ENCODE measurements at places on chromosomes 6 and 20.

- DNase-seq: no peak
Measured at GRCh38 chr20:62557999-62558408, 82.2 kb upstream of the GATA5 start.

- DNase-seq: no peak
Measured at GRCh38 chr6:30801950-30802349, 57.6 kb upstream of the IER3 start.

GRCh38 chr20:53148771-53149147, 176.6 kb downstream of the TSHZ2 start:
- DNase-seq: no peak

- no peak for DNase-seq
Measured at GRCh38 chr6:141484711-141485110, 648.0 kb upstream of the GJE1 start.

GRCh38 chr6:12298017-12298978, 8.1 kb downstream of the EDN1 start:
- no peak for DNase-seq

GRCh38 chr6:13412639-13413465, 74.5 kb downstream of the GFOD1 start:
- no peak for DNase-seq

DNA sequence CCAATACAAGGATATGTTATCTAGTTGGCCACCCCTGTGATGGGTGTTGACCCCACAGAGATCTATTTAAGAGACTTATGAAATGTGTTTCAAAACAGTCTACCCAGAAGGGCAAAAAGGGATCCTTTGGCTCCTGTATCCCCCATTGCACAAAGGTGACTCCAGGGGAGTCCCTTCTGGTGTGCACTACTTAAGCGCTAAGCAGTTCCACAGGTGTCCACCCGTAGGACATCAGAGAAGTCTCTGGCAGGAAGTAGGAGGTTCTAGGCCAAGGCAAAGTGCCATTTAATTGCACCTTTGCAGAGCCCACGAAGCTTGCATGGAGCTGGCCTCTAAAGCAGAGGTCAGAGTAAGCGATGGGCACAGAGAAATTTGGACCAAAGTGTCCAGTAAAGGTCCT, 147.7 kb downstream of the MRPL14 start:
- no peak for DNase-seq

DNA sequence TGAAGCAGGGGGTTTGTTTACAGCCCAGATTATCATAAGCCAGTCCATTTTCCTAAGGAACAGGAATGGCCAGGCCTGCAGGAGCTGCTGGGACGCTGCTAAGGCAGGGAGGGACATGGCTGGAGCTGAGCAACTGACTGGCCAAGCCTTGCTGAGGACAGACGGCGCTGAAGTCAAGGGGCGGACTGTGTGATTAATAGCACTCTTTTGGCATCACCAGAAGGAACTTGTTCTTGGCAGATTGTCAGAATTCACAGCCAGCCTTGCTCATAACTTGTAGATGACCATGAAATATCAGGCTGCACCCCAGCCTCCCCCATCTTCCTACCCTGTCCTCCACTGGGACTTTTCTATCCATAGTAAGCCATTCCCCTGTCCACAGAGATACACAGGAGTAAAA, 218.8 kb upstream of the RNF24 start:
- no peak for DNase-seq

Measured in HAP-1 (cell line).